CD4-positive, CD25-positive, alpha-beta regulatory T cell (primary cell): ENCODE measurements at places on chromosomes 4 and X. TPM values are rescaled to one million over a fixed set of nuclear protein-coding genes. Genes with fewer than 3 reads are reported as not detected.

The IL21 gene
- polyA plus RNA-seq = not detected

The MAGEA6 gene
- not detected for polyA plus RNA-seq

The ESX1 gene
- not detected for polyA plus RNA-seq

The GSX2 gene
- not detected for polyA plus RNA-seq

The RAB41 gene
- polyA plus RNA-seq = not detected

The TEX13C gene
- not detected for polyA plus RNA-seq

The GATA1 gene
- not detected for polyA plus RNA-seq

The SMIM31 gene
- not detected for polyA plus RNA-seq

The TXK gene
- 77.2 TPM for polyA plus RNA-seq
